ENCODE measurements at places on chromosomes 12 and 14.

DNA sequence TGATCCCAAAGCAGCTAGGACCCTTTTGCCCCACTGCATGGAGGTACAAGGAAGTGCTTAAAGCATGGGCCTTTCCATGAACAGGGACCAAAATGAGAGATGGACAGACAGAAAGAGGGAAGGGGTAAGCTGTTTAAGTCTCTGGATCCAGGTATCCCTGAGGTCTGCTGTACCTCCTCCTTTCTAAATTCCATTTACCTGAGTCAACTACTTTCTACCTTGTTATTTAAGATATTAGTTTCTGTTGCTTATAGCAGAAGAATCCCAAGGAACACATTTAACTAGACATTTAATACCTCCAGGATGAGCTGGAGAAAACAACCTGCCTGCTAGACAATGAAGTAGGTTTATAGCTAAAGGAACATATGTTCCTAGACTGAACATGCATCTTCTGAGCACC is 157.6 kb upstream of the TMCC3 start:
- DNase-seq = no peak

DNA sequence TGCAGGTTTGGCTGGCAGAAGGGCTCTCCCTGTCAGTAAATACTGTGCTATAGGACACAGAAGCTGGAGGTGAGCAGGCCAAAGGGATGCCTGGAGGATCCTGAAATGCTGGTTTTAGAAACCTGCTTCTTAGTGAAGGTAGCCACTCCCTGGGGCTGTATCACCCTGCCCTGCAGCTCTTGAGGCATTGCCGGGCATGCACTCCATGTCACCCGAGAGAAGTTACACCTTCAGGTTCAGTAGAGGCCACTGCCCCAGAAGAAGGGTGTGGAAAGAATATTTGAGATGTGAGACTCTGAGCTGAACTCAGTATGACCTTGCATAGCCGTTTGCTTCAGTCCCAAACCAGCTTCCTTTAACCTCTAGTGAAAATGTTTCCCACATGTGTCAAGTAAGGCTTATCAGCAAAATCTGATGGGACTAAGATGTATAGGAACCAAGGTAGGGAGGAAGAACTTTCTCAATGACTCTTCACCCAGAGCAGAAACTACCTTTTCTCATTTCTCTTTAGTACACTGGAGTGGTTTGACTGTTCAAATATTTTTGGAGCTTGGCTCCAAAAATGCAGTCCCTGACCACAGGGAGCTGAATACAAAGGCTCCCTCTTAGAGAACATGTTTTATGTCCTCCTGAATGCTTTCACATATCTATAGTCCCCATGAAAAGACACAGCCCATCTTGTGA is 164.5 kb upstream of the DYRK2 start:
- DNase-seq = no peak

DNA sequence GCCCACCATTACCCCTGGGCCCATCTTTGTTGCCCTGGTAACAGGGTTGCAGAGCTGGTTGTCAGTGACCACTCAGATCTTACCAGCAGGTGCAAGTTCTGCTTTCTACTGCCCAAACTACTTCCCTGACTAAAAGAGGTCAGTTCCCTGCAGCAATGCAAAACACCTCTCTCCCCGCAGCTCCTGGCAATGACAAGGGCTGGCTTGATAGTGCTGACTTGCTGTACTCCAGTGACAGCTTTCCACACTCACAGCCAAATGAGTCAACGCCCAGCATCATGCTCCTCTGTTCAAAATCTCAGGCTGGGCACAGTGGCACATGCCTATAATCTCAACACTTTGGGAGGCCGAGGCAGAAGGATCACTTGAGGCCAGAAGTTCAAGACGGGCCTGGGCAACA is 90.6 kb downstream of the CIT start:
- no peak for DNase-seq

DNA sequence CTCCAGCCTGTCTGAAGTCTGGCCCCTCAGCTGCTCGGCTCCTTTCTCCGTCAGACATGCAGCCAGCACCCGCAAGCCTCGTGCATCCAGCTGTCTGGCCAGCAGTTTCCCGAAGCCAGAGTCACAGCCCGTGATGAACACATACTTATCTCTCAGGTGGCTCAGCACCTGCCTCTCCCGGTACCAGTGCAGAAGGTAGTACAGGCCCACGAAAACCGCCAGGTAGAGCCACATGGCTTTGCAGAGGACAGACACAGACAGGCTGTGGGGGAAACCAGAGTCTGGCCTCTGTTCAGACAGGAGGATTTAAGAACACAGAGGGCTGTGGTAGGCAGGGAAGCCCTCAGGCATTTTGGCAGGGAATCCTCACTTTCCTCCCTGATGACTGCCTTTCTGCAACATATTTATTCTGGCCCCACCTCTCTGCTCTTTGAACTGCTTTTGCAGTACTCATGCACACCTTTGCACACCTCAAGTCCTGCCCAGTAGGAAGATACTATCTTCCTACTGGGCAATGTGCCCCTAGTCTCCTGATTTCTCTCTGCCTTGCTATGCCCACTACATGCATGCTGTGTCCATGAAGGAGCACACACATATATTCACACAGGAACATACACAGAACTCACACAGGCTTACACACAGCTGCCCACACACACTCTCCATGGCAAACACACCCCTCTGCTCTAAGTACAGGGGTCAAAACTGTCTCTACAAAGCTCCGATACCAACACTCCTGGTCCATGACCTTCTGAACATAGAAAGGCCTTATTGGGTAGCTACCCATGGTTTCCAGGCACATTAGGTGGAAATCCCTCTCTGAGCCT is at the start of gene RDH16:
Gene RDH16, minus strand, starts transcription at position 380 of the 824 bp plus-strand sequence. Its CDS starts 146 bp downstream, at position 234.
- no peak for DNase-seq

- DNase-seq = no peak
Measured at GRCh38 chr12:102957339-102958050, at the start of gene ASCL1. Gene ASCL1, plus strand, starts transcription at chr12:102957674. Its CDS starts 571 bp downstream, at chr12:102958245.

GRCh38 chr12:75862692-75863471 is 168.7 kb downstream of the PHLDA1 start:
- DNase-seq = no peak

DNA sequence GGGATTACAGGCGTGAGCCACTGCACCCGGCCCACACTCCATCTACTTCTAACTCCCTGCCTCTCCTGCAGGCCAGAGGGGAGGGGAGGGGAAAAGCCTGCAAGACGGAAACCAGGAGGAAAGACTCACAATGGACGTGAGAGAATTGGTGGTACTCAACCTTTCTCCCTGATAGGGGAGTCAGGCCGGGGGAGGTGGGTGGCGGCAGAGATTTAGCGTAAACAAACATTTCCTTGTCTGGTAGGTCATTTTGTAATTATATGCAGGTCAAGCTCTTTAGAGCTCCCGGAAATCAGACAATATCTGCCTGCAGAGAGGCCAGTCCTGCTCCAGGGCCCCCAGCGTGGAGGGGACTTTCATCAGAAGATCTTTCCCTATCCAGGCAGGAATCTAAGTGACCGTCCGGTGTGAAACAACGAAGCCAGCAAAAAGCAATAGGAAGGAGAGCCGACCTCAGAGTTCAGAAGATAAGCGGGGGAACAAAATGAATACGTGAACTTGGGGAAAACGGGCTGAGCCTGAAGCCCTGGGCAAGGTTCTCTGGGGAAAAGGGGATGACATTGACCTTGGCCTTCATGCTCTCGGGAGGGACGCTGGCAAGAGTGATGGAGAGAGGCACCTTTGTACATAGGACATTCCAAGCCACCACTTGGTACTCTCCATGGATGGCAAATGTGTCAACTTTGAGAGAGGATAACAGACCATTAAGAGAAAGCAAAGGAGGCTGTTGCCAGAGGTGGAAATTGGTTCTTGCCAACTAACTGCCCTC is 62.3 kb downstream of the SPRING1 start:
- no peak for DNase-seq

DNA sequence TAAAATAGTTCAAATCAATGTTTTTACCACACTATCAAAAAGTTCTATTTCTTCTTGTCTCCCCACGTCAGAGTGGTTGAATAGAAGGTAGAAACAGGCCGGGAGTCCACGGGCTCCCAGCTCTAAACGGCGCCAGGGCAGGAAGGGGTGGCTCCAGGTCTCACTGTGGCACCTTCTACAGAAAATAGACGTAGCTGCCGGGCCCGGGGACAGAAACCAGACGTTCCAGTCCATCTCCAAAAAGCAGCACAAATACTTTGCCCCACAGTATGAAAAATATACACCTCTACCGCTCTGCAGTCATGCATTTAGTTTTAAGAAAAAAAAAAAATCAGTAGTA is 30.9 kb downstream of the CCNK start:
- DNase-seq = no peak

DNA sequence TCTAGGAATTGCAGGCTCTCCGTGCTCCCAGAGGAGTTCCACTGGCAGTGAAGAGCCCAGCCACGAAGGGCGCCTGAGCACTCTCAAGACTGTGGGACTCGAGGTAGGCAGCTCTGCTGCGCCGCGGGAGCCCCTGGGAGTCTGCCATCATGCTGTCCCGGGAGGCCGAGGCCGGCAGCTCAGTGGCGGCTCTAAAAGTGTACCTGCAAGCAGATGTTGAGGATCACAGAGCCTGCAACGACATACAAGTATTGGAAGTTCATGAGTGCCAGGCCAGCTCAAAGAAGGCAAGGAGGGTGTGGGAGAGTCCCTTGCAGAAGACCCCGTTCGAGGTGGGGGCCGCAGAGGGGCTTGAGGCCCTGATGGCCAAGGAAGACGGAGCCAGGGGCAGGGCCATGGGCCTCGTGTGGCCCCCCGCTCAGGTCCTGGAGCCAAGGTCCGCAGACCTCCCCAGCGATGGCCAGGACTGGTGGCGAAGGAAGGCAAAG is 62.7 kb downstream of the MUCL1 start:
- DNase-seq = no peak

GRCh38 chr12:6555018-6555691 is 687 bp downstream of the IFFO1 start:
- no peak for DNase-seq

GRCh38 chr12:3308063-3308462 is 182.9 kb upstream of the PRMT8 start:
- DNase-seq = no peak

DNA sequence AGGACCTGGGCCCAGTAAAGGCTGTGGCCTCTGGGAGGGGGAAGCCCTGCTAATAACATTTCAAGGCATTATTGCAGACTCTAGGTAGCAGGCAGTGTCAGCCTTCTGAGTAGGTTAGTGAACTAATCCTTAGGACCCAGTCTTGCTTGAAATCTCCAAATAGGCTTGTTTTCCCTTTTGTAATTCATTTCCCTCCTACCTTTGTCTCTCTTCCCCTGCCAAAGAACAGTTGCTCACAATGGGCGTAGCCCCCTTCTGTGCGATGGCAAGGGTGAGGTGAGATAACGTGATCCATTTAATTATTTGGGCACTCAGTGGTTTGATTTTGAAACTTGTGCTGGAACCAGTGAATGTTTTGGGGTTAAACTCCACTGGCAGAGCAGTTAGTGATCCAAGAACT is 10.9 kb downstream of the PELI2 start:
- DNase-seq = no peak

DNA sequence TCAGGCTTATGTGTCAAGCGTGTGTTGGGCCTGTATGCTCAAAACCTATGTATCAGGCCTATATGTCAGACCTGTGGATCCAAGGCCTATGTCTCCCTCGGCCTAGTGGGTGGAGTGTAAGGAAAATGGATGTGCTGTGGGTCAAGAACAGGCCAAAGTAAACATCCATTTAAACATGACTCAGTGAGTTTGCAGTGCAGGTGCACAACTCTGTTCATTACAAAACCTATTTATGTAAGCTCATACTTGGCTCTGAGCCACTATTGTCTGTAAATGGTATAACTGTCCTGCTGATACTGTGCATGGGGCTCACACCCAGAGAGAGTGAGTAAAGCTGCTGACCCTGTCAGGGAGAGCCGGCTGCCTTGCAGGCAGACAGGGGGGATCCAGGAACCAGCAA is 249.7 kb upstream of the AVPR1A start:
- DNase-seq = no peak

DNA sequence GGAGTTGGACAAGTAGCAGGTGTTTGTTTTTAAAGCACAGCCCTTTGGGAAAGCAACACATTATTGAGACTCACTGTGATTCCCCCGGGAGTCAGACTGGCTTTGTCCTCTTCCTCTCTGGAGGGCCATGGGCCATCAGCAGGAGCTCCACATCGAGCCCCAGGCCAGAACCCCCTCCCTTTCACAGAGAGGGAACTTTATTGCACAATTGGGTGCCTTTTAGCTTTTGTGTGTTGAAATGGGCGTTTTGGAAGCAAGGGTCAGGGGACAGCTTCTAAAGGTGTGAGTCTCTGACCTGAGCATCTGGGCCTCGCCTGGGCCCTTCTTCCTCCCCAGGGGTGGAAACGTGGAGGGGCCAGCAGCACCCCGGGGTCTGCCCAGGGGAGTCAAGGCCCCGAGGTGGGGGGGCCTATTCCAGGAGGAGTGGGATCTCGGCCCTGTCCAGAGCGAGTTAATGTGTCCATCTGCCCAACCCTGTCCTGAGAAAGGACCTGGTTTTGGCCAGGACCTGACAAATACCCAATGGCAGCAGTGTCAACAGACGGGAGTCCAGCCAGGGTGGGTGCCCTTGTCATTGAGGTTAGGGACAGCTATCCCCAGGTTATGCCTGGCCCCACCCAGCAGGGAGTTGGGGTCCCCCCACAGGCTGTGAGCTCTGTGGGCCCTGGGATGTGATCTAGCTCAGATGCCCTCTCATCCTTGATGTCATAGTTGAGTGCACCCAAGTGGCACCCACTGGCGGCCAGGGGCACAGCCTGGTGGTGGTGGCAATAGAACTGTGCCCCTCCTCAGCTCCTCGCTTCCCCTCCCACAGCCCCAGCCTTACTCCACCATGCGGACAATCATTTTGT is 37.1 kb downstream of the SLC8B1 start:
- DNase-seq = no peak

- peak; percentile 10 for DNase-seq
Measured at GRCh38 chr12:14167005-14167628, 185.7 kb upstream of the GRIN2B start.

DNA sequence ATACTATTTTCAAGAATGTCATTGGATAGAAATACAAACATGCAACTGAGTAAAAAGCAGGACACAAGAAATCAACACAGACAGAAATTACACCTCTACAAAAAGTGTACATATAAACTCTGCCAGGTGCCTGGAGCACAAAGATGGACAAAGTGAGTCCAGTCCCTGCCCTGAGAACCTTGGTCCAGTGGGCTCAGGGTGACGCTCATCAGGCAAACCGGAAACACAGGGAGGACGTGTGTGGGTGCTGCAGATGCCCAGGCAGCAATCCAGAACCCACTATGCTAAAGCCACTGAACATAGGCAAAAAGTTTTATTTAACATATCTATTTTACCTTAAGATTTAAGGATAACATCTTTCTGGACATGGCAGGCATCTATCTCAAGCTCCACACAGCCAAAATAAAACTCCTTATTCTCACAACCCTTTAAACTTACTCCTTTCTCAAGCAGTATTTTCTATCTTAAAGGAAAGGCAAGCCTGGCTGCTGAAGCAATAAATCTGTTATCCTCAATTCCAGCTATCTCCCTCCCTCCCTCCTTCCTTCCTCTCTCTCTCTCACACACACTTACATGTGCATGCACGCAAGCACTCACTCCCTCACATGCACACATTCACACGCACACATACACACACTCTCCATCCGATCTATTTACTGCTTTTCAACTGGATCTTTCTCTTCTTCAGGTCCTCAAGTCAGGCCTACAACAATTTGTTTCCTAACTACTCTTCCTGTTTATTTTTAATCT is 10.2 kb downstream of the PPP1R13B start:
- DNase-seq = no peak

GRCh38 chr12:19620222-19620621 is 180.9 kb downstream of the AEBP2 start:
- DNase-seq = no peak

GRCh38 chr14:54981698-54982097 is 45.2 kb downstream of the WDHD1 start:
- no peak for DNase-seq
